ENCODE measurements at places on chromosomes 2 and 18. TPM values are rescaled to one million over a fixed set of nuclear protein-coding genes. Genes with fewer than 3 reads are reported as not detected.

The FAM136A gene
- total RNA-seq, result 19.2 TPM

The ELOA2 gene
- total RNA-seq, result not detected

The EXOC6B gene
- total RNA-seq, result 34.4 TPM

The SH2D6 gene
- not detected for total RNA-seq

The KCNE4 gene
- total RNA-seq, result 151 TPM

Measured in regular cardiac myocyte (primary cell).